Adipocyte (in vitro differentiated cells): ENCODE measurements at places on chromosomes 11 and 22.

DNA sequence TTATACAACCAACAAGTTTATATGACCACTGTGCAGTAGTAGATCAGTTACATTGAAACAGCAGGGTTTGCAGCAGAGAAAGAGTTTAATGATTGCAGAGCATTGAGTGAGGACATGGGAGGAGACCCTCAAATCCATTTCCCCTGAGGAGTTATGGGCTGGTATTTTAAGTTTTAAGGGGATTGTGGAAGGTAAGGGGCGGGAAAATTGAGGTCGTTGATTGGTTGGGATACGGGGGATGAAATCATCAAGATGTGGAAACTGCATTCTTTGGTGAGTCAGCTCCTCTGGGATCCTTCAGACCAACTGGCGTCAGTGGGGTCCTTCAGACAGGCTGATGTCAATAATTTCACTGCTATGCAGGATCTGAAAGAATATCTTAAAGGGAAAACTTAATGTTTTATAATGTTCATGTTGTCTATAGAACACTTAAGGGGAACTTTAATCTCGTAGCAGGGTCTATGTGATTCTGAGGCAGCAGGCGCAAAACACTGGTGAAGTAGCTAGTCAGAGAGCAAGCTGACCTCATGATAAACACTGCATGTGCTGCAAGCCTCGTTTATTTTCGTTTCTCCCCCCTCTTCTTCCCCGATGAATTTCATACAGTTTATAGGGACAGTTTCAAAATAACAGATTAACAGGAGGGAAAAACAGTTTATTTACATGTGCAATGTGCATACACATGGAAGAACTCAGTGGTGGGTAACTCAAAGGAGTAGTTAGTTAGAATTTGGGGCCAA, 17.4 kb upstream of the BACE1-AS start:
- DNase-seq: peak; percentile 56

- no peak for DNase-seq
These were observed 77.0 kb downstream of the GRAMD1B start for GRCh38 chr11:123507043-123507442.

DNA sequence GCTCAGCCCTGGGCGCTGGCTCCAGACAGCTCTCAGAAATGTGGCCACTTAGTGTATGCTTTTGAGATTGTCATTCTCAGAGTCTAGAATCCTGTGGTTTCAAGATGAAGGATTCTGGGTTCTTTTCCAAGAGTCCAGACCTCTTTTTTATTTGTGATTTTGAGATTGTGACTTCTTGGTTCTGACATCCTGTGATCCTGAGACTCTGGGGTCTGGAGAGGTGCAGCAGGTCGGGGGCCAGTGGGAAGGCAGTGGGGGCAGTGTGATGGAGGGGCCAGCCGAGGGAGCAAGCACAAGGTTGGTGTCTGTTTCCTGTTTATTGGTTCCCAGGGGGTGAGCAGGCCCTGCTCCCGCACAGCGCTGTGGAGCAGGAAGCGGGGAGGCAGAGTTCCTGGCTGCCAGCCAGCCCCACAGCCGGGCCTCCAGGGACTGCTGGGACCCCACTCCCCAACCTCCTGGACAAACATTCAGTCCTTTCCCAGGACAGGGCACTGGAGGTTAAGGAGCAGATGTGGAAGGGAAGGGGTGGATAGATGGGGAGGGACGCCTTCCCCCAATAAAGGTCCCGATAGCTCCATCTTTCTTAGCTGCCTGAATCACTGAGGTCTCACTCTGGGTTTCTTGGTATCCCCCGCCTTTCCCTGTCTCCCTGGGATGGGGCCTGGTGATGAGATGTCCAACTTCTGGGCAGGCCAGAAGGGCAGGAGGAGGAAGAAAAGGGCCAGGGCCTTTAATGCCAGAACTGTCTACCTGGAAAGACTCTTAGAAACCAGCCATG, 13.7 kb downstream of the ARHGEF17 start:
- DNase-seq: peak; percentile 68

DNA sequence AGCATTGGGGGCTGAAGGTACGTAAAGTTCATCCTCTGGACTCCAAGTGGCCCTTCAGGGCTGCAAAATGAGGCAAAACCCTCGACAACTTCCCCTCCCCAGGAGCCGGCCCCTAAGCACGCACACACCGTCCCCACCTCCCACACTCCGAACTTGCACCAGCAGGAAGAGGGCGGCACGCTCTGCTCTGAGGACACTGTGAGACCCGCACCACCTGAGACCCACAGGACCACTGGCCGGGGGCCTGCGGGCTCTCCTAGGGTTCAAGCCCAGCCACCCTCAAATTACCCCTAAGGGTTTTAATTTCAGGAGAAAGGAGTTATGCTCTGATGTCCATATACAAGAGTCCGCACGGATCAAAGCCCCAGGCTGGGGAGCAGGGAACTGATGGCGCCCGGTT, 49.7 kb upstream of the BID start:
- DNase-seq: no peak

- DNase-seq: no peak
These were observed 157.1 kb downstream of the DYNC2H1 start for GRCh38 chr11:103266167-103266831.

DNA sequence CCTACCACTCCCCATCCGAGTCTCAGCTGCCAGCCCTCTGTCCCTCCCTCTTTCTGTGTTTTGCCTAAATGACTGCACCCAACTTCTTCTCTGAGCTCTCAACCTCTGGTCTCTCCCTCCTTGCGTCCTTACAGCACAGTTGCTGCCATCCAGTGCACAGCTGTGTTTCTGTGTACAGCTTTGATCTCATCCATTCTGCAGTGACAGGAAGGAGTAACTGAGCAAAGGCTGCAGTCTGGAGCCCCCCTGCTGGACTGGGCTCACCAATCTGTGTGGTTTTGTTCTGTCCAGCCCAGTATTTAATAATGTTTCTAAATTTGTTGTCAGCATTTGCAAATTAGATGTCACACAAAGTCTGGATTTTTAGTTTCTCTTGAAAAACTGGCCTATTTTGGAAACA, 43.8 kb downstream of the PRR5L start:
- DNase-seq: no peak
